ENCODE measurements at places on chromosomes 5 and 9. TPM values are rescaled to one million over a fixed set of nuclear protein-coding genes. Genes with fewer than 3 reads are reported as not detected.

PPP3R2 gene
- not detected for total RNA-seq

DNA sequence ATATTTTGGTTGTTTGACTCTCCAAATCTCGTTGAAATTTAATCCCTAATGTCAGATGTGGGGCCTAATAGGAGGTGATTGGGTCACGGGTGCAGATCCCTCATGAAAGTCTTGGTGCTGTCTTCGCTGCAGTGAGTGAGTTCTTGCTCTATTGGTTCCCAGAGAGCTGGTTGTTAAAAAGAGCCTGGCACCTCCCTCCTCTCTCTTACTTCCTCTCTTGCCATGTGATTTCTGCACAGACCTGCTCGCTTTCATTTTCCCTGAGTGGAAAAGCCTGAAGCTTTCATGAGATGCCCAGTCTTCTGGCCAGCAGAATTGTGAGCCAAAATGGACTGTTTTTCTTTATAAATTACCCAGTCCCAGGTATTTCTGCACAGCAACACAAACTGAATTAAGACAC, 221.6 kb downstream of the MAT2B start:
- DNase-seq: no peak

DNA sequence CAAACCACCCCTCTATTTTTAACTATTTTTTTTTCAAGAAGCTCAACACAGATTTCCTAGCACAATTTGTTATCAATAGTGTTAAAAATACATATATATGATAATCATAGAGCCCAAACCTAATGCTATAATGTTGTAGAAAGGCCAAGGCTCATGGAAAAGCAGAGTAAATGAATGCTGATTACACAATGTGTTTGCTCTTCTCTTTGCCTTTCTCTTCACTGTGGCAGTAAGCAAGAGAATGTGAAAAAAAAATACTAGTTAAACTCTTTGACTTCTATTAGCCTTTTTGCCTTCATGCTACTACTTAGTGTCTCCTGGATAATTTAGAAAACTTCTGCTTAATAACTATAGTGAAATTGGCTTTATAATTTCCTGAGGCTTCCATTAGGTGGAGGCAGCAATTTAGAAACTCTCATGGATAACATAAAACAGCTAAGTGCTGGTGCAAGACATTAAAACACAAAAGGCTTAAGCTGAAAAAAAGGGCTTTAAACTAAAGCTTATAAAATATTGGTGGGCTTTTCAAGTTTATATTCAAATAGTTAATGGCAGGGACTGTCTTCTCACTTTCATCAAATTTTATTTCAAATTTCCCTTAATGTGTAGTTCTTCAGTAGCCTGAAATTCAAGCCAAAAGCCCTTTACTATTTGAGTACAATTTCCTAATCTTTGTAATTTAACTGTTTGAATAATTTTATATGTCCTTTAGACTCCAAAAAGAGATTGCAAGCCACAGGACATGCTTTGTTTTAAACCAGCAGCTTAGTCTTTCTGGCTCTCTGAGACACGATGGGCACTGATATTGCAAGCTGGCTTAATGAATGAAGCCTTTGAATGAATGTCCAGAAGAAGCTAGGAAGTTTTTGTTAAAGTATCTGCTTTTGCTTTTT, 2031.8 kb upstream of the CDH6 start:
- DNase-seq: no peak

DNA sequence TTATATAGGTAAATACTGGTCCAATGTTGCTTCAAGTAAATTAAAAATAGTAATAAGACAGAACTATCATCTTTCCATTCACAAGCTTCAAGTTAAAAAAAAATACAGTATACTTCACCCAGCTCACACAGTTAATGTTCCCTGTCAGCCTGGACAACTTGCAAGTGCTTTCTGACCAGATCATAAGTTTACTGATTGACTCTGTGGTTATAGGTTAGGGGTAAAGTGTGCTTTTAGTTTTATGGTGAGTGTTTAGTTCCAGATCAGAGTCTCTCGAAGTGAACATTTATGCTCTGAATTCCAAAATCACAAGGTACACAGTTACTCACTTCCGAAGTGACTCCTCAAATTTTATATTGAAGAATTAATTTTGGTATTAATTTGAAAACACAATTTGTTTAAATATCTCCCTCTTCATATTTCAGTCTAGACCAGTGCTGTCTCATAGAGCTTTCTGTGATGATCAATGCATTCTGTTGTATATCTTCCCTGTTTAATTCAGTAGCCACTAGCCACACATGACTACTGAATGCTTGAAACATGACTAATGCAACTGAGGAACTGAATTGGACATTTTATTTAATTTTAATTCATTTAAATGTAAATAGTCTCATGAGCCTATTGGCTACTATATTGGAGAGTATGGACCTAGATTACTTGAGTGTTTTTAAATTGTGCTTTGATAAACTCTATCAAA, 90.7 kb downstream of the MEF2C start:
- no peak for DNase-seq

GRCh38 chr5:180960209-180960608, 28.4 kb upstream of the BTNL3 start:
- no peak for DNase-seq

GRIA1 gene
- total RNA-seq: 0.77 TPM

- DNase-seq: no peak
Measured at GRCh38 chr5:57845025-57845424, 362.4 kb upstream of the ACTBL2 start.

DNA sequence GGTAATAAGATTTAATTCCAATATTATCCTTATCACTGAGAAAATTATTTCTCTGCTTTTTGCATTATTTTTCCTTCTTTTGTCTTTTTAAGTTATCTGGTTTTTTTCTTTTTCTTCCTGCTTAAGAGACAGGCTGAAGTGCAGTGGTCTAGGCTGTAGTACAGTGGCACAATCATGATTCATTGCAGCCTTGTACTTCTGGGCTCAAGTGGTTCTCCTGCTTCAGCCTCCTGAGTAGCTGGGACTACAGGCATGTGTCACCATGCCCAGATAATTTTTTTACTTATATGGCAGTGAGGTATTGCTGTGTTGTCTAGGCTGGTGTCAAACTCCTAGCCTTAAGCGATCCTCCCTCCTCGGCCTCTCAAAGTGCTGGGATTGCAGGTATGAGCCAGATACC, 93.9 kb downstream of the SLC44A1 start:
- DNase-seq: no peak

NSG2 gene
- total RNA-seq: not detected

GRCh38 chr5:179427032-179427675, 81.9 kb upstream of the ADAMTS2 start:
- DNase-seq: peak; percentile 75

- DNase-seq: no peak
Measured at GRCh38 chr9:138024831-138025291, 147.3 kb downstream of the CACNA1B start.

GRCh38 chr5:9170026-9170425, 375.8 kb downstream of the SEMA5A start:
- no peak for DNase-seq

- no peak for DNase-seq
Measured at GRCh38 chr5:1105350-1106265, 6.3 kb downstream of the SLC12A7 start.

DNA sequence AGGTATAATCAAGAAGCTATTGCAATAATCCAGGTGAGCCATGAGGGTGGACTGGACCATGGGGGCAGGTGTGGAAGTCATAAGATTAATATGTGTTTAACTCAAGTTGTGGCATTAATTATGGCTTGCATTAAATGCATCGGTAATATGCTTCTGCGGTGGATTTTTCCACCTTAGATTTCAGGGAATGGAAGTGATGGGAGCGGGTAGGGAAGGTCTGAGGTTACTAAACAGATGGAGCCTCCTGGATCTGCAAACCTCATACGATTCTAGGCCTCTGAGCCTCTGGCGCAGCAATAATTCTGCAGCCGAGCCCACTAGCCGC, 286 bp upstream of the ZNF483 start:
- no peak for DNase-seq

CLK4 gene
- 19.9 TPM for total RNA-seq

DNA sequence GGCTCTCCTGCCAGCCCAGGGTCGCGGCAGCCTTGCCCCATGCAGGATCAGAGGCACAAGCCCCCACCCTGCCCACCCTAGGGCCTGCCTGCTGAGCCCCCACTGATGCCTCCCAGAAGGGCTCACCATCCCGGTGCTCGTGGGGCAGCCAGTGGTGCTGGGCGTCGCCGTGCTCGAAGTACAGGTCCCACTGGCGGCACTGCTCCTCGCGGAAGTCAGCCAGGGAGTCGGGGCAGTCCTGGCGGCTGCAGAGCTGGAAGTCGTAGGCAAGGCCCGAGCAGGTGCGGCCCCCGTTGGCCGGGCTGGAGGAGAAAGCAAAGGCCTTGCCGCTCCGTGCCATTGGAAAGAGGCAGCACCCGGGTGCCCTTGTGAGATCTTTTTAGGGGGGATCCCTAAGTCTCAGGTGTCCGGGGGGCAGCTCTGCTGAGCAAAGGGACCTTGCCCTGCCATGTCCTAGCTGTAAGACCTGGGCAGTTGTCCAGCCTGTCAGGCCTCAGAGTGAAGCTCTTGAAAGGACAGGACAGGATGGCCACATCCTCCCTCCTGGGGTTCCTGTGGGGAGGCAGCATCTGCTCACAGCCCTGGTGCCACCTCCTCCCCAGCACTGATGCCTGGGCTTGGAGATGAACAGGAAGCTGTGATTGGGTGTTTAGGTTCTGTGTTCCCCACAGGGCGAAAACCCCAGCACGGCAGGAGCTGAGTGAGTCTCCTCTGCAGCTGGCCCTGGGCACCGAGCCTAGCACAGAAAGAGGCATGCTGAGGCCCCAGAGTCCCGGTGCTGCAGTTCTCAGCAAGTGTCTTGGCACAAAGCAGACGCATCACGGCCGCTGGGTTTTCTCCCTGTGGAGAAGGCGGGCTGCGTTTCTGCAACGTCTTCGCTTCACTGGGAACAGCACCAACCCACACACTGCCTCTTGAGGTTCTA, 77.7 kb downstream of the ZNF354C start:
- DNase-seq: peak; percentile 91

RAB3C gene
- total RNA-seq: not detected

GRCh38 chr9:68844157-68844556, 139.1 kb downstream of the PIP5K1B start:
- no peak for DNase-seq

SLC4A9 gene
- not detected for total RNA-seq

DNA sequence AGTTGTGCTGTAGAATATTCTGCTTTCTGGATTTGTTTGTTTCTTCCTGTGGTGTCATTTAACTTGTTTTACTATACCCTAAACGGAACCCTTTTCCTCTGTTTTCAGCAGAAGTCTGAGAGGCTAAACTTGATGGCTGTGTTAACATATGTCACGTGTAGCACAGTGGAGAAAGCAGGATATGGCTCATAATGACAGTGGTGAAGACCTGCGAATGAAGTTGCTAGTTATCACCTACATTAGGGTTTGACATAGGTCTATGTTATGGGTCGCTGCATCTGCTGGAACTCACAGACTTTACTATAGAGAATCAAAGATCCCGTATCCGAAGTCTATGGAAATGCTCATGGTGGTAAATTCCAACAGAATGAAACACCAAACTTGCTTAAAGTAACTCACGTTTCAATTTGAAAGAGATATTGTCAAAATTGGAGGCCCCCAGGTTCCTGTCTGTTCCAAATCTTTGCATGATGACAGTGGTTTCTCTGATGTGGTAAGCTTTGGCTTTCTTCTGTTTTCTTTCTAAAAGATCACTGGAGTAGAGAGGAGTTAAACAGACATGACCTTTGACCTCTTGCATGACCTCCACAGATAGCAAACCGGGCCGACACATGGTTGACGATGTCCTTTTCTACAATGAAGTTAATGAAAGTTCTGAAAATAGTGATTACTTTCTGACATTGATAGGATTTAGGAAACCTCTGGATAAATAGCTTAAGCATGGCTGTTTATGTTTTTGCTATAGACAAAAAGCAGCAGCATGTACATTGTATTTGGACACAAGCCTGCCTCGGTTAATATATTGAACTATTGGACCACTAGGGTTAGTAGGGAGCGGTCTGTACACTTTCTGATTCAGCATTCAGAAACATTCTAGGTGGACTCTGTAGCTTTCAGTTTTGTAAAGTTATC, 3.1 kb upstream of the CATSPER3 start:
- no peak for DNase-seq

PCDHB13 gene
- total RNA-seq: 2.9 TPM

GRCh38 chr5:39757131-39757530, 332.4 kb upstream of the DAB2 start:
- DNase-seq: no peak

GRCh38 chr9:136757751-136758140, 297 bp downstream of the LCN8 start:
- DNase-seq: no peak

RANBP17 gene
- total RNA-seq: 22.5 TPM

DNA sequence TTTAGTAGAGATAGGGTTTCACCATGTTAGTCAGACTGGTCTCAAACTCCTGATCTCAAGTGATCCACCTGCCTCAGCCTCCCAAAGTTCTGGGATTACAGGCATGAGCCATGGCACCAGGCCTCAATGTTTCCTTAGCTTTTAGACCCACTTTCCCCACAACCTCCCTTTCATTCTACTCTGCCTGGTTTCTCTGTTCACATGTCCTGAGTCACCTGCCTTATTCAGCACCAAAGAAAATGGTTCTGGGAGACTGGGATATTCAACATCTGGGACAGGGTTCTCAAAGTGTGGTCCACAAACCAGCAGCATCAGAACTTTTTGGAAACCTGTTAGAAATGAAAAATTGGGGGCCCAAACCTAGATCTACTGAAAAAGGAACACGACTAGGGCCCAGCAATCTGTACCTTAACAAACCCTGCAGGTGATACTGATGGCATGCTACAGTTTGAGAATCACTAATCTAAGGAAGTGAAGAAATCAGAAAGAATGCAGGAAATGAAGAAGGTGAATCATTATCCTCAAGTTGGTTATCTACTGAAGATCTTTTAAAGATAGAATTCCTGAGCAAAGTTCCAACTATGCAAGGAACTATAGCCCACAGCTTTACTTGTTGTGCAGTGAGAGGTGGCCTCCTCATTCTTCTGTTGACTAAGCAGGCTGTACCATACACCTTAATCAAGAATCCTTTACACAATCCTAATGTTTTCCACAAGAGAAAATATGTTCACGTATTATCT, 51.8 kb upstream of the CTNNAL1 start:
- DNase-seq: no peak
